Aorta (tissue), 5 donors: ENCODE measurements at places on chromosomes 12 and 14. TPM values are rescaled to one million over a fixed set of nuclear protein-coding genes. Genes with fewer than 3 reads are reported as not detected.
A peak's percentile ranks its signal among the peaks of the same experiment; 100 is the strongest.

DNA sequence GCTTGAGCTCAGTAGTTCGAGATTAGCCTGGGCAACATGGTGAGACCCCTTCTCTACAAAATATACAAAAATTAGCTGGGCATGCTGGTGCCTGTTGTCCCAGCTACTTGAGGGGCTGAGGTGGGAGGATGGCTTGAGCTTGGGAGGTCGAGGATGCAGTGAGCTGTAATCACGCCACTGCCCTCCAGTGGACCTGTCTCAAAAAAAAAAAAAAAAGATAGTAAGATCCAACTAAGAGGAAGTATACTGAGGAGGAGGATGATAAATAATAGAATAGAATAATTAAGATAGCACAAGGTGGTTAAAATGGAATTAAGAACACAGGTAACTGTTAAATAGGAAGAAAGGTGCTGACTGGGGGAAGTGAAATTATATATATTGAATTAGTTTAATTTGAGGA is 37.0 kb upstream of the BAZ1A start:
- no peak for DNase-seq

- DNase-seq = peak; percentile 58
Measured at GRCh38 chr14:65208548-65208947, 106.2 kb upstream of the MAX start.

DNA sequence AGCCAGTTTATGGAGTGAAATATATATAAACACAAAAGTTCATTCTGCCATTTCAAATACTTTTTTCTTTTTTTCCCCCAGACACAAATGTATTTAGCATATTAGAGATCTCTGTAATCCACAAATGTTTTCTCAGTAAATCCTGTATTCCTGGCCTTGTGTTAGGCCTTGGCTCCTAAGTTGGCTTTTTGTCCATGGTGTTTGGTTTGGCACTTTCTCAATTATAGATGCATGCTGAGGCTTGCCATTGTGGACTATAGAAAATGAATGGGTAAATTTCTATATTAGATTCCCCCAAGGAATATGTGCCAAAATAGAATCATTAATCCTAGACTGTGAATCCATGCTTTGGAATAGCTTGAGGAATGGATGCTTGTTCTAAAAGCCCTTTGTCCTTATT is 17.0 kb downstream of the RIC8B start:
- DNase-seq = no peak

GRCh38 chr12:4273273-4273651 is 300 bp upstream of the CCND2 start:
- no peak for DNase-seq

GRCh38 chr12:49131894-49132461 is 783 bp upstream of the TUBA1B start:
- no peak for DNase-seq

DNA sequence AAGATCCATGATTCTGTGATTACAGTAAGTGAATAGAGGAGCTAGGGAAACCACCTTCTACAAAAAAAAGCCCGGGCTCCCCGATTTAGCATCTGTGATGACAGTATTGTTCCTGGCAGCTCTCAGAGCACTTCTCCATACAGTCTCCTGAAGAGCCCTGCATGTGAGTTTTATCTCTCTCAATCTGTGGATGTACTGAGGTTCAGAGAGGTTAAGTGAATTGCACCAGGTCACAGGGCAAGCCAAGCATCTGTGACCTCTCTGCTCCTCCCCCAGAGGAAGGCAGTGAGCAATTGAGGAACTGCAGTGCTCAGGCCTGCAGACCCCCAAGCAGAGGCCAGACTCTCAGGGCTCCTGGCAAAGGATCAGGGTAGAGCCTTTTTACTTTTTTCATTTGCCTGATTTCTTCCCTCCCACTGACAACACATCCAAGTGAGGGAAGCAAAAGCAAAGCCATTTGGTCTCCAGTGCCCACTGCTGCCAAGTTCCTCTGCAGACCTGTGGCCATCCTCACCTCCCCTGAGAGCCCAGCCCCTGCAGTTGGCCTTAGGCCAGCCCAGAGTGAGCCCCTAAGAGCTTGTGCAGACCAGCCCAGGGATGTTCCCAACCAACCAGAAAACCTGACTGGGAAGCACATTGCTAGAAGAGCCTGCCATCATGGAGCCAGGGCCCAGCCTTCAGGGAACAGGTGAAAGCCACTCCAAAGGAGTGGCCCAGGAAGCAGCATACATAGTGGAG is 47.6 kb upstream of the PNMA1 start:
- no peak for DNase-seq

DNA sequence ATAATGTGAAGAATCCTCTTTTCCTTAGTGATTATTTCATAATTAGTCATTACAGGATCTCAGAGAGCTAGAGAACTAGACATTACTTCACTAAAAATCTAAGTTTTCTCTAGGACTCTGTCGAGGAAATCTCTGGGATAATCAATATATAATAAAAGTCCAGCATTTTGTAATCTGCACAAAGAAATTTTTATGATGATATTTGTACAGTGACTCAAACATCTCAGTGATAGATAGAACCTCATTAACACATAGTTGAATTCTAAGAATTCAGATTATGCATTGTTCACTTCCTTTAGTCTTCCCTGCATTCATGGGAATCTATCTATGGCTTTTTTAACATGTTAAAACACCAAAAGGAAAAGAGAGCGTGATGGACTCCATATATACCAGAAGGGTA is 11.0 kb downstream of the ITPR2 start:
- no peak for DNase-seq

- no peak for DNase-seq
Measured at GRCh38 chr14:22854963-22855724, 16.4 kb upstream of the LRP10 start.

GRCh38 chr12:116996621-116997020 is 85.9 kb downstream of the FBXW8 start:
- no peak for DNase-seq

DNA sequence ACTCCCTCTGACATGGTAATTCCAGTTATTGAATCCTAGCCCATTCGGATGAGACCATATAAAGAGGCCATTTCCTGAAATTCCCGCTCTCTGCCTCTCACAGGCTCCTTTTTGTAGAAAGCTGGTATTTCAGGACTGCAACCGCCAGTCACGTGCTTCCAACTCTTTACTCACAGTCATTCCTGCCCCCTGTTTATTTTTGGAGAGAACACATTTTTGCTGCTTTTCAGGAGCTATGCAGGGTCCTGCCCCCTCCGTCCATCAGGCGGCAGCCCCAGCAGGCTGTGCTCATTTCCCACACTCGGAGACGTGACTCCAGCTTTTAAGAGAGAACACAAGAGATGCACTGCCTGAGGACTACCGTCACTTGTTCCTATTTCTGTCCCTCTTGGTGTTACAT is 26.8 kb downstream of the IFT43 start:
- DNase-seq = peak; percentile 88

DNA sequence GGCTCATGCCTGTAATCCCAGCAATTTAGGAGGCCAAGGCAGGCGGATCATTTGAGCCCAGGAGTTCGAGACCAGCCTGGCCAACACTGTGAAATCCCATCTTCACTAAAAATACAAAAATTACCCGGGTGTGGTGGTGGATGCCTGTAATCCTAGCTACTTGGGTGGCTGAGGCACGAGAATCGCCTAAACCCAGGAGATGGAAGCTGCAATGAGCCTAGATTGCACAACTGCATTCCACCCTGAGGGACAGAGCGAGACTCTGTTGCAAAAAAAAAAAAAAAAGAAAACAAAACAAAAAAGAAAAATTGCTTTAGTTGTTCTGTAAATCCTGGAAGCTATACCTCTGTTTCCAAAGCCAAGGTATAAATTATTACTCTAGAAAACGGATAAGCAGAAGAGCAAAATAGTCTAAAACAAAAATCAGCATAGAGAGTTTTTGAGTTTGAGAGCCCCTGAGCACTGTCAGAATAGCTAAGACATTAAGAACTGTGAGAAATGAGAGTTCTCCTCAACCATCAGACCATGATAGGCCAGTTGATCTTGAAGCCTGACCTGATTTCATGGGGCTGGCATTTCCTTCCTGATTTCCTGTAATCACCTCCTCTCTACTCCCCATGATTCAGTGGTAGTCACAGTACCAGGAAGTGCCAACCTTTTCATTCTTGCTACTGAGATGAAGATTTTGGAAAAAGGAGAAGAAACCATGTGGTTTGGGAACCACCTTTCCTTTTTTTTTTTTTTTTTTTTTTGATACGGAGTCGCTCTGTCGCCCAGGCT is 31.7 kb downstream of the ATP2A2 start:
- no peak for DNase-seq

DNA sequence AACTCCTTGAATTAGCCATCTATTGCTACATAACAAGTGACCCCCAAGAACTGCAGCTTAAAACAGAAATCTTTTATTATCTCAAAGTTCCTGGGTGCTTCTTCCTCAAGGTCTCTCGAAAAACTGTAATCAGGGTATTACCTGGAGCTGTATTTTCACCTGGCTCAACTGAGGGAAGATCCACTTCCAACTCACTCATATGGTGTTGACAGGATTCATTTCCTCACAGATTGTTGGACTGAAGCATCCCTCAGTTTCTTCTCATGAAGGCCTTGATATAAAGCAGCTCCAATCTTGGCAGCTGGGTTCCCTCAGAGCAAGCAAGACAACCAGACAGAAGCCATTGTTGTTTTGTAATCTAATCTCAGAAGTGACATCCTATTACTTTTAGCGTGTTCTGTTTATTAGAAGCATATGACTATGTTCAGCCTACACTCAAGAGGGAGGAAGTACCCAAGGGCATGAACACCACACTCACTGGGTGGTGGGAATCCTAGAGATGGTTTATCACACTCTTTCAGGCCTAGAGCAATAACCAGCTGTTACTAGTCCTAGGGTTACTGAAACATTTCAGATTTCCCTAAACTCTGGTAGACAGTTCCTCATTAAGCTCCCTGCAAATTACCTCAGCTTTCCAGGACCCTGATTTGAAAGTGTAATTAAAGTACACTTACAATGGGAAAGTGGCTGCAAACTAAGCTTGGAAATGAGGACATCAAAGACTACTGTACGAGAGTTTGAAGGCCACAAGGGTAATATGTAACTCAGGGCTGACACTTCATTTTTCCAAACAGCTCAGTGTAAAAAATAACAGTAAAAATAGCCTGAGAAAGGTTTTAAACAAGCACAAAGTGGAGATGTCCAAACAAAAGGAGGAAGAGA is 222.2 kb downstream of the SEC23A start:
- no peak for DNase-seq

- DNase-seq = no peak
Measured at GRCh38 chr12:6330192-6330591, 11.7 kb downstream of the TNFRSF1A start.

GRCh38 chr12:27521066-27521465 is 2.9 kb upstream of the PPFIBP1 start:
- no peak for DNase-seq

GRCh38 chr12:3379079-3379478 is 111.9 kb upstream of the PRMT8 start:
- DNase-seq = no peak

- DNase-seq = no peak
Measured at GRCh38 chr14:94517248-94517640, 8.0 kb upstream of the SERPINA12 start.

DNA sequence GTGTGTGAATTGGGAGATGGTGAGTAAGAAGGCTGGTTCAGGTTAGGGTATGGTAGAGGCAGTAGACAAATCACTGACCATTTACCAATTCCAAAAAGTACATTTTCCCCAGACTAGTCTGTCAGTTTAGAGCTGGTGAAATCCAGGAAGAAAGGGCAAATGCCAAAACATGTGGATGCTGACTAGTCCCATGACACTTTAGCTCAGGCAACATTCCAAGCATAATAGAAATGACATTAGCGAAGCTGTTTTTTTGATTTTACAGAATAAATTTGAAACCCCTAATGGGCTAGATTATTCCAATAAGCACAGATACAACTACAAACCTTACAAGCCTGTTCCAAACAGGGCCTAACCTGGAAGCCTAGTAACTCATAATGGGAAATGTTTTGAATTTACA is 884.2 kb downstream of the FLRT2 start:
- DNase-seq = no peak

GRCh38 chr12:40262657-40263056 is 37.9 kb downstream of the LRRK2 start:
- DNase-seq = no peak

DNA sequence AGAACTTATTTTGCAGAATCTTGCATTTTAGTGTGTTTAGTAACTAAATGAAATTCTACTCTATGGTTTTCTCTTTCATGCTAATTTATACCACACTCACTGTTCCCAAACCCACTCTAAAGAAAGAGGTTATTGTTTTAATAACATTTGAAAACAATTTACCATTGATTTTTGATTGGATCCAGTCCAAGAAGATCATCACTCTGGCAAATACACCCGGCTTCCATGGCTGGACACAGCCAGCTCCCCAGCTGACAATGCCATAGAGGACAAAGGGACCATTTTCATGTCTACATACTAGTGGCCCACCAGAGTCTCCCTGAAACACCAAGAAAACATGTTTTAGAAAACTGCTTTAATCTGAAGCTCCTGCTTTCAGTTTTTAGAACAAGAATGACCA is 42.4 kb downstream of the OVCH1 start:
- no peak for DNase-seq

GRCh38 chr12:27577688-27578087 is 53.7 kb downstream of the PPFIBP1 start:
- DNase-seq = no peak

- no peak for DNase-seq
Measured at GRCh38 chr12:71683633-71684032, 2.2 kb upstream of the TMEM19 start.

DNA sequence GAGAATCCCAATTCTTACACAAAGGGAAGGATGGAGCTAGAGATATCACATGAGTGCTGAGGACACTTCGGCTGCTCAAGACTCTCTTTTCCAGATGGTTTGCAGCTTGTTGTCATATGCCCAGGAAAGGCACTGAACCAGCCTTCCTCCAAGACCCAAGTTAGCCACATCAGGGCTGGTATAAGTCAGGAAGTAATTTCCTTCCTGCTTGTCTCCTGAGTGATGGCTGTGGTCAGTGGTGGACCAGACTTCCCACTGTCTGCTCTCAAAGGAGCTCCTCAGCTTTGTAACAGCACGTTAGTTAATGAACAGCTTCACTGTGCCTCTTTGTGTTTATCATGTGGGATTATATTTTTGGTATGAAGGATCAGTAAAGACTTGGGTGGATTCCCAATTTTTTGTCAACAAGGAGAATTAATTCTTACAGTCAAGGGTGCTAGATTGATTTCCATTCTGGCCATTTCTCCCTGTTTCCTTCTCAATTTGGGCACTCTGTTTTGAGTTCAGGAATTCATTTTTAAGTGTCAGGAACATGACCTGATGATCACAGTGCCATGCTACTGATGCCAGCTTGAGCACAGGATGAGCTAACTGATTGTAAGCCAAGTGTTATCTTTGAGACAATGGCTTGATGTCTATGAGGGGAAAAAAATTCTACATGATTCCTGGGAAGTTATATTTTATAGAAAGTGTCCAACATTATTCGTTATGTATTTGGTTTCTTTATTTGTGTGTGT is 145.8 kb downstream of the GCH1 start:
- no peak for DNase-seq

DNA sequence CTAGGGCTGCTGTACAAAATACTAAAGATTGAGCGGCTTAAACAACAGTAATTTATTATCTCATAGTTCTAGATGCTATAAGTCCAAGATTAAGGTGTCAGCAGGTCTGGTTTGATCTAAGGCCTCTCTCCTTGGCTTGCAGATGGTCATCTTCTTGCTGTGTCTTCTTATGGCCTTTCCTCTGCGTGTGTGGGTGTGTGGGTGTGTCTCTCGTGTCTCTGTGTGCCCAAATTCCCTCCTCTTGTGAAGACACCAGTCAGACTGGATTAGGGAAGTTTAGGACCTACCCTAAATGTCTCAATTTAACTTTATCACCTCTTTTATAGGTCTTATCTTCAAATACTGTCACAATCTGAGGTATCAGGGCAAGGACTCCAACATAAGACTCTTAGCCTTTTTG is 28.3 kb downstream of the DDHD1 start:
- DNase-seq = no peak

KRT5 gene
- 0.87 TPM for total RNA-seq

OVCH1 gene
- 1.5 TPM for total RNA-seq

GLT1D1 gene
- total RNA-seq = 0.78 TPM

KIAA0586 gene
- 18.5 TPM for total RNA-seq

IKBIP gene
- 27.3 TPM for total RNA-seq
